ENCODE measurements at places on chromosomes 11 and 22.

- no peak for DNase-seq
Measured at GRCh38 chr11:94526645-94527438, 14.6 kb downstream of the C11orf97 start.

- no peak for DNase-seq
Measured at GRCh38 chr11:100730266-100730665, 43.2 kb downstream of the ARHGAP42 start.

DNA sequence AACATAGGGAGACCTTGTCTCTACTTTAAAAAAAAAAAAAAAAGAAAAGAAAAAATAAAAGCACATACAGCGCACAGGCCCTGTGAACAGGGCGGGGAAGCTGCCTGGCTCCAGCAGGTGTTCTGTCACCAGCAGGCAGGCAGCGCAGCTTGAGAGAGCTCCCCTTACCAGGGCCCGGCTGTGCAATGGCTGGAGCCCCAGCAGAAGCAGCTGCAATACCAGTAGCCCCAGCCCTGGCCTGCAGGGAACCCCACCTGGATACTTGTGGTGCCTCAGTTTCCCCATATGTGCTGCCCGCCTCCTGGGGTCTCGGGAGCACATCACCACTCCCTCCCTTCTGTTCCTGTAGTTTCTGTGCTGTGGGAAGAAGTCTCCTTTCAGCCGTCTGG lies 12.3 kb downstream of the TSPAN32 start:
- no peak for DNase-seq

GRCh38 chr11:92276773-92277172 lies 52.2 kb downstream of the FAT3 start:
- DNase-seq: no peak

Data from activated CD4-positive, alpha-beta T cell treated with anti-CD3 and anti-CD28 coated beads for 24 hours (primary cell).